ENCODE measurements at places on chromosomes 12 and 14. TPM values are rescaled to one million over a fixed set of nuclear protein-coding genes. Genes with fewer than 3 reads are reported as not detected.

The BORCS5 gene
- total RNA-seq: 21.2 TPM

The DENND5B gene
- 0.16 TPM for total RNA-seq

The ATP6V1D gene
- 43.6 TPM for total RNA-seq

The SERPINA9 gene
- not detected for total RNA-seq

The DEGS2 gene
- total RNA-seq: 0.39 TPM

The CLEC4C gene
- not detected for total RNA-seq

The PTGR2 gene
- total RNA-seq: 1.8 TPM

The APOF gene
- total RNA-seq: not detected

The PPP4R3A gene
- 121 TPM for total RNA-seq

The GLIPR1L1 gene
- total RNA-seq: not detected

The RPL41 gene
- total RNA-seq: 4,046 TPM

The SIX6 gene
- not detected for total RNA-seq

The PPFIA2 gene
- not detected for total RNA-seq

The IGF1 gene
- total RNA-seq: 1.2 TPM

Data from activated CD8-positive, alpha-beta T cell treated with anti-CD3 and anti-CD28 coated beads, Interleukin-2, amount 10 ng/mL, durations not matched to agents 7 days and 5 days (primary cell).